ENCODE measurements at places on chromosomes 16 and 17.

- no peak for DNase-seq
These were observed 194.5 kb upstream of the CDH13 start for GRCh38 chr16:82432261-82432660.

GRCh38 chr17:77117415-77117814 lies 23.4 kb upstream of the SEC14L1 start:
- no peak for DNase-seq

DNA sequence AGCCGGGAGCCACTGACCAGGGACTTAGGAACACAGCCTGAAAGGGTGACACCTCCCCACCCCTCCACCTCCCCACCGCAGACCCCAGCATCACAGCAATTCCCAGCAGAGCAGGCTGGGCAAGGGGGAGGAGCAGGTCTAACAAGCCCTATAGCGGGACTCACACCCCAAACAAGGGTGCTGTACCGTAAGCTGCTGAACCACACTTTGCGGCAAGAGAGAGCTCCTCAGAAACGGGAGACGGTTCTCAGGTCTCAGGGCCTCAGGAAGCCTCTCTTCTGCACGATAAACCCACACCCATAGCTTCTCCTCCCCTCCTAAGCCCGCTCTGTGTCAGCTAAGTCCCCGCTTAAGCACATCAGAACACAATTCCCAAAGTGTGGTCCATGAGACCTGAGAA lies 11.7 kb upstream of the COTL1 start:
- no peak for DNase-seq

- DNase-seq: no peak
These were observed 41.9 kb upstream of the CRHR1 start for GRCh38 chr17:45742251-45742650.

Measured in NCI-H146 (cell line).